ENCODE measurements at places on chromosomes 3 and 15.
A peak's percentile ranks its signal among the peaks of the same experiment; 100 is the strongest.

GRCh38 chr3:108472001-108472591, 38.3 kb downstream of the MYH15 start:
- DNase-seq: peak; percentile 56

DNA sequence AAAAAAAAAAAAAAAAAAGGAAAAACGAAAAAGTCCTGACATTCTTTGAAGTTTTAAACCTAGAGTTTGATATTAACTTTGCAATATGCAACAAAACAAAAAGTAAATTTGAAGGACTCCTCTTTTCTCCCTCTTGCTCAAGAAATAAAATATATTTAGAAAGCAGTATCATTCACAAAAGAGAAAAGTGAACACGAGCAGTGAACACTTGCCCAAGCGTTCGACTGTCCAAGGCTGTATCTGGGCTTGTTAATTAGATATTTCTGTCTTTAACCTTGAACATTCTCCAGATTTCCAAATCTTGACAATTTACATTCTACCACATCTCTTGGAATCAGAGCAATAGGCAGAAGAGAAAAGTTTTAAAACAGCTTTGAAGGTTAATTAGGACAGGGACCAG, 357.7 kb downstream of the TIGIT start:
- no peak for DNase-seq

DNA sequence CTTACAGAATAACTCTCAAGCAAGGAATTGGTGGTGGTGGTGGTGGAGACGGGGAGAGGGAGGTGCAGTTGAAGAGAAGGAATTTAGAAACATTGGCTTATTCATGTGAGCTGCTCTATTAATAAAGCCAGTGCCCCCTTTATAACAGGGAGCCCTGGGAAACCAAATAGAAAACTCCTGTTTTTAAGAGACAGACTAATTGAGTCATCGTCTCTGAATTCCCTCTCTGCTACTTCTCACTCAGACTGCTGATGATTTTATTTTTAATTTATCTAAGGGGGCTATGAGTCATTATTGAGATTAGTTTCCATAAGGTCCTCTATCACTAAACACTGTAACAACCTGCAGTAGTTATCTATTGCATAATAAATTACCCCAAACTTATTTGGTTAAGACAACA, 145.9 kb upstream of the GALNT15 start:
- no peak for DNase-seq

GRCh38 chr15:45868109-45868691, 233.4 kb downstream of the SQOR start:
- no peak for DNase-seq

- DNase-seq: no peak
These were observed 6.5 kb downstream of the TPM1 start for GRCh38 chr15:63048776-63049665.

GRCh38 chr3:49081429-49081828, 12.4 kb downstream of the QRICH1 start:
- no peak for DNase-seq

- no peak for DNase-seq
These were observed 503.9 kb upstream of the NR2F2 start for GRCh38 chr15:95826412-95827195.

DNA sequence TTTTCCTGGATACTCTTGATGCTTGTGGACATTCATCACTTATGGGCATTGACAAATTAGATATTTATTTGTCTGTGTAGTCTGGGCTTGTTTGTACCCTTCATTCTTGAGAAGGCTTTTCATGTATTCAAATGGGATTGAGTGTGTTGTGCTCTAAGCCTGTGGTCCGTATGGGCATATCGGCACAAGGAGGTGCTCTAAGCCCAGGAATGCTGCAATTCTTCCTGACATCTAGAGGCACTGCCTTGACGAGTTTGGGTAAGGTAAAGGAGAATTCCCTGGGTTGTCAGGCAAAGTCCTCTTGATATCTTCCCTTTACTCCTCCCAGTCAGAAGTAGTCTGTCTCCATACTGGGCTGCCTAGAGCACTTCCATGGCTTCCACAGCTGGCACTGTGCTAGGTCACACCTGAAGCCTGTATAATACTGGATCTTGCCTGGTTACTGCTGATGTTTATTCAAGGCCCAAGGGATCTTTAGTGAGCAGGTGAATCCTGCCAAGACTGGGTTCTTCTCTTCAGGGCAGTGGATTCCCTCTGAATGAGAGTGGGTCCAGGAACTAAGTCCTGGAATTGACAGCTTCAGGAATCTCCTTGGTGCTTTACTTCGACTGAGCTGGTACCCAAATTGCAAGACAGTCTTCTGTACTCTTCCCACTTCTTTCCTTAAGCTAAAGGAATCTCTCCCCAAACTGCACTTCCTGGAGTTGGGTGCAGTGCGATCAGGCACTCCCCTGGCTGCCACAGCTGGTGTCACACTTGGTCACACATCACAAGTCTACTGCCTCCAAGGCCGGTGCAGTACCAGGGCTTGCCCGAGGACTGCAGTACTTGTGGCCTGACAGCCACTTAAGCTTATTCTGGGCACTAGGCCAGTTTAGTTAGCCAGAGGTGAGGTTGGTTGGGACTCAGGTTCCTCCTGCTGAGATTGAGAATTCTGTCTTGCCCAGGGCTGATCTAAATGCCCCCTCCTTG, 46.0 kb downstream of the GALK2 start:
- DNase-seq: no peak

GRCh38 chr15:56208641-56209155, 35.0 kb downstream of the RFX7 start:
- DNase-seq: no peak

DNA sequence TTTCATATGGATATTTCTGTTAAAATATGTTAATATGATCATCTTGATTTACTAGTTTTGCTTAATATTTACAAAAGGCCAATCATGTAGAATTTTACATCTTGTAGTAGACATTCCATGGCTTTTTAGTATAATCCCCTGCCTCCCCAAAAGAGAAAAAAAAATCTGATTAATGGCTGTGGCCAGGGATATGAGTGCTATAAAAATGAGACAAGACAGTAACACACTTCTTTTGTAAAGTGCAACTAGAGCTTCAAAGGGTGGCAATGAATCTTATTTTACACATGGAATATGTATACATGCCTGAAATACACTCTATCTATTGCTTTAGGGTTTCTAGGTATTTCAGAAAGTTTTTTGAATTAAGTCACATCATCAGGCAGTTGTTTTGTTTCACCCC, 112.2 kb upstream of the NANOGP8 start:
- DNase-seq: no peak

DNA sequence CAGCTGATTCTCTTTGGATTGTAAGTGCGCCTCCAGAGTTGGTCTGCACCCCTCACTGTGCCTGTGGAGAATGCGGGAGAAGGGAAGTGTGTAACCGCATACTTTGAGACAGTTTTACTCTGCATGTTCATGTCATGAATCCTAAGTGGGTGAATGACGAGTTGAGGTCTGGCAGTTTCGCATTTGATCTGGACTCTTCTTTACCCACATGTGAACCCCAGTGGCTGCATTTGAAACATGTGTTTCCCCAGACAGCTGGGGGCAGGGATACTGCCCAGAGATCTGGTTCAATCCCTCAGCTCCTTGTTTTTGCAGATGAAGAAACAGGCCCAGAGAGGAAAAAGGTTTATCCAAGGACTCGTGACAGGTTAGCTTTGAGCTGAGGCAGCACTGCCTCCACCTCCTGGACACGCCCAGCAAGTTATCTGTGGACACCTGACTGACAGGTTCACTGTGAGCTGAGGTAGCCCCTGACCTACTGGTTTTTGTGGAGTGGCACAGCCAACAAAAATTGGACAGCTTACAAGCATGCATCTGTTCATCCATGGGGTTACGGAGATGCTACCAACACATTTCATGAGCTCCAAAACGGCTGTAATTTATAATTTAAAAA, 207.3 kb downstream of the XXYLT1 start:
- no peak for DNase-seq

DNA sequence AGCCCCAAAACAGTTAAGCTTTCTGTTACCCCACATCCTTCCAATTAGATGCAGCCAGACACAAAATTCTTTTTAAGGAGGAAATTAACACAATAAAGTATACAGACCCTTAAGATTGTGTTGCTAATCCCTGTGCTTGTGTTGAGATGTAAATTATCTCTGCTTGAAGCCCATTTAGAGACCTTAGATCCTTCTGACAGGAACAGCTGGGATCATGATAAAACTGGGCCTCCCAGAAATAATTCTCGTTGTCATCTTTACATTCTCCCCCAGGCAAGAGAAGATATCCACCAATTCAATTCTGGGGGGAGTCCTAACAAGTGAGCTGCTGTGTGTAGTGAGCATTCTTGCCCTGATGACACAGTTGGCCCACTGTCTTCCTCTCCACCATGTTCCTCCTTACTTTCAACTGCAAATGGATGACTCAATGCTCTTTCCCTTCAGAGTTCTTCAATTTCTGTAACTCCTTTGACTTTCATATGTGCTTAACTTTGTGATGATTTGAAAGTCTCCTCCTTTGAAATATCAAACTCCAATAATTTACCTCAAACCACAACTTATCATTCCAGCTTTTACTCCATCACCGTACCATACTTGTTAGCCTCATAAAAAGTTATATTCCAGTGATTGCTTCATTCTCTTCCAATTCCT, 186.6 kb downstream of the RAP2B start:
- no peak for DNase-seq

DNA sequence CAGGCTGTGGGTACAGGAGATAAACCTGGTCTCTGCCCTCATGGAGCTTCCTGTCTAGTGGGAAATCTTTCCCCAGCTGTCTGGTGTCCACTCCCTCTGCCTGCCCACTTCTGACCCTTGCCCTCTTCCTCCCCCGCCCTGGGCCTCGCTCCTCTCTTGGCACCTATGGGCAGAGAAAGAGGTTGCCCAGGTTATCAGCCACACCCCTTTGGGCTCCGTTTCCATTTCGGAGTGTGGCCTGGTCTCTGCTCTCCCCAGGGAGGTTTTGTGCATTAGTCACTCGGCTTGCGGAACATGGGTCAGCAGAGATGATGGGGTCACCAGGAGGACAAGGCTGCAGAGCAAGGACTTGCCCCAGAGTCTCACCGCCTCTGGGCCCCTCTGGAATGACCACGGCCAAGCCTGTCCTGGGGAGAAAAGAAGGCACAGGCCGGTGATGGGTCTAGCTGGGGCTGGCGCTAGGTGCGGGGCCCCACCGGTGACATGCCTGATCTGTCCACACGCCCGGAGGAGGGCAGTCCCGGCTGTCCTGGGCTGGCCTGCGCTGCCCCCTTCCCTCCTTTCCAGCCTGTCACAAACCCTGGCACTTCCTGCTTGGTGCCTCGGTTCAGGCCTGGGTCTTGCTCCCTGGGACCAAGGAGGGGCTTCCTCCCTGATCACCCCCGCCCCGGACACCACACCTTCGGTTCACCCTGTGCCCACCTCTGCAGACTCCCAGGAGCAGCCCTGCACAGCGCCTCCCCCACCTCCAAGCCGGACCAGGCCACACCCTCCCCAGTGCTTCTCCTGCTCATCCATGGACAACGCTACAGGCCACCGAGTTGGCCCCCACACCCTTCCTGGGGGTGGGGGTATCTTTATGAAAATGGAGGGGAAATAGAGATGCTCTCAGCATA, 35.6 kb upstream of the MUC4 start:
- DNase-seq: no peak

GRCh38 chr15:45521596-45522327, 793 bp downstream of the SLC30A4 start:
- DNase-seq: no peak

GRCh38 chr3:192433704-192434103, 293.6 kb downstream of the FGF12 start:
- DNase-seq: no peak

- DNase-seq: no peak
These were observed 507.6 kb upstream of the ROBO2 start for GRCh38 chr3:76532158-76532822.

- DNase-seq: no peak
These were observed 306.5 kb downstream of the RPLP1 start for GRCh38 chr15:69758810-69759790.

DNA sequence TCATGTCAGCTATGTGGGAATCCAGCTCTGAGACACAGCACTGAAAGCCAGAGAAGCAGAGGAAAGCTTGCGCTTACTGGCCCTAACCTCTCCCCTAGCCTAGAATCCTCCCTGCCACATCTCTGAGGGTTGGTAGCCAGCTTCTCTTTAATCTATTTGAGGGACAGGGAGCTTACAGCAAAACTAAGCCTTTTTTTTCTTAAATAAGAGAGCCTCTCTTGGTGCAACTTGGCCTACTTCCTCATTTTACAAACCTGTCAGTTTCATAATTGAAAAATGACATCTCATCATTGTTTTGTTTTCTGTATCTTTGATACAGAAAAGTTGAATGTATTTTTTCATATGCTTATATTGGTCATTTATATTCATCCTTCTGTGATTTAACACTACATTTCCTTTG, 193.9 kb downstream of the ZNF621 start:
- no peak for DNase-seq

- no peak for DNase-seq
These were observed 81.6 kb upstream of the CHMP2B start for GRCh38 chr3:87145553-87145952.

DNA sequence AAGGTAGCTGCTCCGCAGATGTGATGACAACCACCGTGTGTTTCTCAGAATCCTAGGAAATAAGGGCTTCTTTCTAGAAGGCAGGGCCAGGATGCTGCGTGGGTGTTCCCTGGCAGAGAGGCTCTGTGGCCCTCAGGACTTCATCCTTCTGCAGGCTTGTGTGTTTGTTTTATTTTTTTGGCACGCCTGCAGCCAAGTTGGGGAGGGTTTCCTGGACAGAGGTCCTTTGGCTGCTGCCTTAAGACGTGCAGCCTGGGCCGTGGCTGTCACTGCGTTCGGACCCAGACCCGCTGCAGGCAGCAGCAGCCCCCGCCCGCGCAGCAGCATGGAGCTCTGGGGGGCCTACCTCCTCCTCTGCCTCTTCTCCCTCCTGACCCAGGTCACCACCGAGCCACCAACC, at the start of gene CLEC3B:
Gene CLEC3B, plus strand, starts transcription at position 266 of the 400 bp plus-strand sequence. Its CDS starts 60 bp downstream, at position 326.
- no peak for DNase-seq

GRCh38 chr3:30747771-30748281, 141.4 kb downstream of the TGFBR2 start:
- no peak for DNase-seq

GRCh38 chr3:46022909-46023785, 4.1 kb downstream of the XCR1 start:
- DNase-seq: no peak

DNA sequence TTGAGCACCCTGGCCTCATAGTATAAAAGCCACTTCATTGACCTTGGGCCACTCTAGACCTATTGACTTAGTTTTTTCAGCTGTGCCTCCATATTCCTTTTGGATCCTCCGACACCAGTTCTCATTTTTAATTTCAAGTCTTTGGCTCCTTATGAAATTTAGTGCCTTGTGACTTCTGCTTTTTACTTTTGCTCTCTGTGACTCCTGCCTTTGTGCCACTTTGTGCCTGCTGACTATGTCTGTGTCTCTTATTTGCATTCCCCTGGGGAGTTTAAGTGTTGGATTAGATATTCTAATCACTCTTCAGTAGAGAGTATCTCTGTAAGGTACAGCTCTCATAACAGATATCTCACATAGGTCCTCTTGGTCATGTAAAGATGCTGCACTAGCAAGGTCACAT, 39.6 kb upstream of the GPR149 start:
- DNase-seq: no peak

Measured in GM04503 (cell line).